ENCODE measurements at places on chromosomes 6 and 20.

DNA sequence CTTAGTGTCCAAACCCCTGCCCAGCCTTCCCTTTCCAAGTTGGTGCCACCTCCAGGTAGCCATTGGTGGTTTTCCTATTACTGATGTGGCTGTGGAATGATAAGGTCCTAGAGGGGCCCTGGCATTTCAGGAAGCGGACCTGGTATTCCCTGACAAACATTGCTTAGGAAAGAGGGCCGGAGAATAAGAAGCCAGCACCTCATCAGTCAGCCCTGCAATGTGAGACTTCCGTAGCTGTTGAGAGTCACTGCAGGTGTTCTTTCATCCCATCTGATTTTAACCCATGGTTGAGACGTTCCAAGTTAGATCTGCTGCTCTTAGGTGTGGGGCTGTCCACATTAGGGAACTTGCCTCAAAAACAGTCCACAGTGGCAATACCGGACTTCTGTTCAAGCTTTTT, 14.8 kb upstream of the NPEPL1 start:
- no peak for DNase-seq

DNA sequence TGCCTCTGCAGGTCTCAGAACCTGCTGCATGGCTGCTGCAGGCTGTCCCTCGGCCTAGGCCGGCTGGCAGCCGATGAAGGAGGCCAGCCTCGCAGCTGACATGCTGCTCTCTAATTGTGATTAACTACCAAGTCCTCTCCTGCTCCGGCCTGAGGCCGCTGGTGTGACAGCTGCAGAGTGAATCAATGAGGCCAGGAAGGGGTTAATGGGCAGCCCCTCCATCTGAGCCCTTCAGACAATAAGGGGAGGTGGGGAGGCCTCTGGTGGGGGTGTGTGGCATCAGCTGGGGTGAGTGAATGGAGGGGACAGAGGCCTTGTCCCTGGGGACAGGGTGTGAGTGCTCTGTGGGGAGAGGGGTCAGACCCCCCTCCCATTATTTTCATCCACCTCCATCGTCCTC, 34.4 kb downstream of the SLC52A3 start:
- DNase-seq = no peak

- no peak for DNase-seq
These were observed 14.0 kb downstream of the MUCL3 start for GRCh38 chr6:30954631-30955366.

DNA sequence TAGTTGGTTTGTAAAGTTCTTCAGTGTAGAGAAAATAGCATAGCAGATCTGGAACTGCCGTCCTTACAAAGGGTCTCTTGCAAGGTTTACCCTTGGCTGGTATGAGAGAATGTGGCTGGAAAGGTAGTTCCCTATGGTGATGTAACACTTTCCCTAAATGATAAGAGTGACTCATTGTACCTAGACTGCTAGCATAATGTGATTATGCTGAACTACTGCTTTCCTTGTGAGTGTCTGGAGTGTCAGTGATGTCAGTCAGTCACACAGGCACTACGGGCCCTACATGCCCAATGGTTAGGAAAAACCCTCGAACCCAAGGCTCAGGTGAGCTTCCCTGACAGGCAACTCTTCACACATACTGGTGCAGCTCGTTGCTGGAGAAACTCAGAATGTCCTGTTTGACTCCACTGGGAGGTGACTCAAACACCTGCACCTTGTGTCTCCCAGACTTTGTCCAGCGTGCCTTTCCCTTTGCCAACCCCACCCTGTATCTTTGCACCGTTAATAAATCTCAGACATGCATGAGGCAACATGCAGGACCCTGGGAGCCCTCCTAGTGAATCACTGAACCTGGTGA, 28.4 kb upstream of the LY86 start:
- DNase-seq = no peak

DNA sequence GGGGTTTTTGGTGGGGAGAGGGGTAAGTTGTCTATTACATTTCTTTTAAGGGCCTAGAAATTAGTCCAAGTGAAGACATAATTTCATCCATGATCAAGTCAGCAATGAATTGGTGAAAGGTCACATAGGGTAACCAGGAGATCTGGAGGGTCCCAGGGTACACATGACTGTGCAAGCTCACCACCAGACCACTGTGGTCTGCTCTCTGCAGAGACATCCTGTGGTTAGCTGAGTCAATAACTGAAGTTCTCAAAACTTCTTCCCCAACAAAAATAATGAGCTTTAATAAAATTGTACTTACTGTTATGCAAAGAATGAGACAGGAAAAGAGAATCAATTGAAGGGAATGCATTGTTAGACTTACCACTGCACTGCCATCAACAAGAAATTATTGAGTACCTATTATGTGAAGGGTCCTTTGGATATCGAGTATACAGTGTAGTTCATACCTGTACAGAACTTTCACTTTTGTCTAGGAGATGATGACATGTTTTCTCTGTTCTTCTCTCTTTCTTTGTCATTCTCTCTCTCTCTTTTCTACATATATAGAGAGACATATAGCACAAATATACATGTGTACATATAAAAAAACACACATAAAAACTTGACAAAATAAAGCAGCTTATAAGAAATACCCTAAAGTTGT, 209.8 kb downstream of the GJA1 start:
- DNase-seq = no peak

All from fibroblast of skin of left biceps (primary cell).